Peyer's patch (tissue), 4 donors: ENCODE measurements at places on chromosomes 7 and 10.
A peak's percentile ranks its signal among the peaks of the same experiment; 100 is the strongest.

DNA sequence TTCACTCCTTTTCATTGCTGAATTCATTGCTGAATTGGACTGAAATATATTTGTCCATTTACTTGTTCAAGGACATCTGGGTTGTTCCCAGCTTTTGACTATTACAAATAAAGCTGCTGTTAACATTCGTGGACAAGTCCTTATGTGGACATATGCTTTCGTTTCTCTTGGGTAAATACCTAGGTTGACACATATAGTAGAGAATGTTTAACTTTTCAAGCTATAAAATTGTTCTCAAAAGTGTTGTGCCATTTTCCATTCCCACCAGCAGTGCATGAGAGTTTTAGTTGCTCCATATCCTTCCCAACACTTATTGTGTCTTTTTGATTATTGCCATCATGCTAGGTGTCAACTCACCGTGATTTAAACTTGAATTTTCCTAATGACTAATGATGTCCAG is 17.5 kb upstream of the CPVL start:
- DNase-seq, result no peak

GRCh38 chr10:122746408-122746807 is 46.8 kb upstream of the C10orf120 start:
- no peak for DNase-seq

GRCh38 chr7:137985897-137986251 is 16.0 kb downstream of the CREB3L2 start:
- DNase-seq, result no peak

- DNase-seq, result no peak
These were observed 283.4 kb downstream of the GRID1 start for GRCh38 chr10:86083206-86083605.

DNA sequence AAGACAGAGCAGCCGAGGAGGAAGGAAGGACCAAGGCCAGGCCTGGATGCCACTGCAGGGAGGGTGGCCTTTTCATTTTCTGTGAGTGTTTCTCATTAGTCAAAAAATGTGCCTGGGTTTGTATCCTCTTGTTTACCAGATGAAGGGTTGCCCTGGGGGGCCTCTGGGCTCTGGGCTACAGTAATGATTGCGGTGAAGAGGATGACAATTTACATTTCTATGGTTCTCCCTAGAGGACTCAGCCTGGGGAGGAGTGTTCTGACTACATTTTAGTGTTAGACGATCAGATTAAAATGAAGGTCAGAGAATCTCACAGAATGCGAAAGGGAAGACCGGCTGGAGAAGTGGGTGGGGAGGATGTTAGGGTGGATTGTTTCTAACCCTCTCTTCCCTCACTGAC is 108.0 kb upstream of the KMT2C start:
- no peak for DNase-seq

DNA sequence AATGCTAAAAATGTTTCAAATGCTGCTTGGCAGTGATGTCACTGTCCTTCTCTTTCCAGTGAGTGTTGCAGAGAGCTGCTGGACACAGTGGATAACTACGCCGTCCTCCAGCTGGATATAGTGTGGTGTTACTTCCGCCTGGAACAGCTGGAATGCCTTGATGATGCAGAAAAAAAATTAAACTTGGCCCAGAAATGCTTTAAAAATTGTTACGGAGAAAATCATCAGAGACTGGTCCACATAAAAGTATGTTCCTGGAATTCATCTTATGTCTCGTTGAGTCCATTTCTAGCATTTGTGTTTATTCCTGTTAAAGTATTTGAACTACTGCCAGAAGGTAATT is 25.2 kb downstream of the NUB1 start:
- DNase-seq, result no peak

DNA sequence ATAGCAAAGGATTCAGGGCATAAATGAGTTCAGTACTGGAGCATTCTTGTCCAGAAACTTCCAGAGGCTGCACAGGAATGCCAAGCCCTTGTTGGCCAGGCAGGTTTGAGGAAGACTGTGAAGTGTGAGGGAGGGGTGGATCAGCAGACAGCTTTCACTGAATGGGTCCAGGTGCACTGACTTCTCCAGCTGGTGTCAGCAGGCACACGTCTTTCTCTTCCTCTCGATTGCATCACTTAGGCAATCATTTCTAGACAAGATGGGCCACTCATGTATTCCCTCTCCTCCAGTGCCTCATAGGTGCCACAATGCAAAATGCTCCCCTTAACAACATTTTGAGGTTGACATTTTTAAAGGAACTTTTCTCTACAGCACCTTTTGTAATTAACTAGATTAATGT is 15.6 kb upstream of the PLEKHS1 start:
- peak; percentile 67 for DNase-seq

- DNase-seq, result no peak
These were observed 879.1 kb upstream of the C7orf33 start for GRCh38 chr7:147711447-147711846.

- no peak for DNase-seq
These were observed 19.8 kb upstream of the COL1A2 start for GRCh38 chr7:94374721-94375566.

DNA sequence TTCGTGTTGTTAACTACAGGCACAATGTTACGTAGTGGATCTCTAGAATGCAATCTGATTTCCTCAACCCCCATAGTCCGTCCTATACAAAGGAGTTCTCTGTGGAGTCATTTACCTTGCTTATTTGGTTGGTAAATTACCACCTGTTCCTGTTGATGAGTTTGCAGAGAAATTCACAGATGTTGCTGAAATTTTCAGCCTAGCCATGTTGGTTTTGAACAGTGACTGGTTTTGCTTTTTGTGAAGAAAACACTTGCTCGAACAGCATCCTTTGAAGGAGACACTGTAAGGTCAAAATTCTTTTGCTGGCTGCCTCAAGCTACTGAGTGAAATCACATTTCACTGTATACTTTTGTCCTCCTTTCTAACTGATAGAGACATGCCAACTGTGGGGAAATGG is 15.4 kb upstream of the PRKCQ start:
- no peak for DNase-seq

GRCh38 chr7:38409531-38409930 is 136.1 kb upstream of the TARP start:
- DNase-seq, result no peak

DNA sequence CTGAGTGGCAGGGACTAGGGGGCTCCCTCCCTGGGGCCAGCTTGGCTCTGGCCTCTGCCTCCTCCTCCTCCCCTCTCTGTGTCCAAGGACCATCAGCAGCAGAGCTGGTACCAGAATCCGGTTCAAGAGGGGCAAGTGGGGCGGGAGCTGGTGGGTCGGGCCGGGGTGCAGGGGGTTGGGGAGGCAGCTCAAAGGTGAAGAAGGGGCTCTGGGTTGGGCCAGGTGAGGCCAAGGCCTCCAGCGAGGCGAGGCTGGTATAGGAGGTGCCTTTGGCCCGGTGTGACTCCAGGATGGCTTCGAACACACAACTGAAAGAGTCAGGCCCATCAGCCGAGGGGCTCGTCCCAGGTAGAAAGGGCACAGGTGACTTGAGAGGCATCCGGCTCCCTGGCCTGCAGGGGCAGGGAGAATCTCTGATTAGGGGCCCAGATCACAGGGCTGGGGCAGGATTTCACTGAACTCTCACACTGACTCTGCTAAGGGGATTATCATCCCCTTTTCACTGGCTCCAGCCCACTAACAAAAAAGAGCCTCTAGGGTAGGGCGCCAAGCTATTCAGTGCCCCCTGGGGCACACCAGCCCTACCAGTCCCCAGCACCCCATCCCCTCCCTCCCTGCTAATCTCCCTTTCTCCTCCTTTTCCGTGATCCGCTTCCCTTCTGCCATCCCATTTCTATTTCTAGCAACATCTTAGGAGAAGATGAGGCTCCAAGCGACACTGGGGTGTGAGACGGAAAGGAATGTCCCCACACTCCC is 4.6 kb downstream of the PSD start:
- no peak for DNase-seq

GRCh38 chr7:149859876-149860275 is 13.9 kb upstream of the ATP6V0E2 start:
- no peak for DNase-seq

DNA sequence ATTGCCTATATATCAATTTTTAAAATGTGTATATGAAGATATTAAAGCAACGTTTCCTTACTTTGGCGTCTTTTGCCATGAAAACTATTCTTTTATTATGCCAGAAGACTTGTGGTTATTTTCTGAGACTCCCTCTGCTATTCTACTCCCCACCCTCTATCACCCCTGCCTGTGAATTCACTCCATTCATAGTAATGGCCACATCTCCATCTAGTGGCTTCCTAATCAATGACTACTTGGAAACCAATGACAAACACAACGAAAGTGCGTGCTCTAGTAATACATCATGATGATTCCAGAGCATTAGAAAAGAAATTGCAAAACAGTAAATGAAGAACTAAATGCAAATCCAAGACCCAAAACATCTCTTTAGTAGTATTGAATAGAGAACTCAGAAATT is 186.7 kb upstream of the HGF start:
- no peak for DNase-seq

GRCh38 chr7:46164629-46165028 is 243.6 kb upstream of the IGFBP3 start:
- no peak for DNase-seq

- DNase-seq, result no peak
These were observed 217.6 kb upstream of the TCF7L2 start for GRCh38 chr10:112732277-112732921.

DNA sequence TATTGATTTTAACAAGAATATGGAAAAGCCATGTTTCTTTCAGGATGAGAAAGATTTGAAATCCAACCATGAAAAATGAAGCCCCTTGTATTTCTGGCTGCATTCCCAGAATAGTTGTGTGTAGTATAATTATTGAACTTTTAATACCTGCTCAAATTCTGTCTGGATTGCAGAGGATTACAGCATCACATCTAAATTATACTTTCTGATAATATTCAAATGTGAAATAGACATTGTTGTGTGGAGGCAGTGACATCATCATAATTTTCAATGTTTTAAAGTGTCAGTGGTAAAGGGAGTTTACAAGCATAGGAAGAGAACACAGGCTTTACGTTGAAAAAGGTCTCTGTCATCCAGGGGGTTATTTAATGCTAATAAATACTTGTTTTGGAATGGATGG is 93.4 kb downstream of the POLL start:
- DNase-seq, result no peak

GRCh38 chr10:28676968-28677887 is at the start of gene BAMBI:
Gene BAMBI, plus strand, starts transcription at chr10:28677521. Its CDS starts 377 bp downstream, at chr10:28677898.
- DNase-seq, result peak; percentile 95

DNA sequence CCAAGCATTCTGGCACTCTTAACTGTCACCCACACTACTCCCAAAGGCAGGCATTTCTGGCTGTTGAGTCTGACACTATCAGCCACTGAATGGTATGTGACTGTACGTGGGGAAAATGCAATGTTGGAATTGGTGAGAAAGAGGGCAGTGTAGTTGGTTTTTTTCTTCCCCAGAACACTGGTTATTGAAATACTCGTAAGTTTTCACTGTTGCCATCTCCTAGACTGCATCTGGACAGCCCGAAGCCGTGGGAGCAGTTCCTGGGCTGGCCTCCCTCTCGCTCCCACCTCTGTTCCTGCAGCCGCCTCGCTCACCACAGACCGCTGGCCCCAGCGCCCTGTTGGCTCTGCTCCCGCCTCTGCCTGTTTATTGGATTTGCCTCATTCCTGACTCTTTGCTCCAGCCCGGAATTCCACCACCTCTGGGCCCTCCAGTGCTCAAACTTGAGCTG is 5.7 kb downstream of the PLCE1 start:
- peak; percentile 57 for DNase-seq

- DNase-seq, result no peak
These were observed 70.5 kb upstream of the ABCB5 start for GRCh38 chr7:20545016-20545415.

GRCh38 chr10:48461623-48462481 is 143.0 kb downstream of the ARHGAP22 start:
- DNase-seq, result no peak

DNA sequence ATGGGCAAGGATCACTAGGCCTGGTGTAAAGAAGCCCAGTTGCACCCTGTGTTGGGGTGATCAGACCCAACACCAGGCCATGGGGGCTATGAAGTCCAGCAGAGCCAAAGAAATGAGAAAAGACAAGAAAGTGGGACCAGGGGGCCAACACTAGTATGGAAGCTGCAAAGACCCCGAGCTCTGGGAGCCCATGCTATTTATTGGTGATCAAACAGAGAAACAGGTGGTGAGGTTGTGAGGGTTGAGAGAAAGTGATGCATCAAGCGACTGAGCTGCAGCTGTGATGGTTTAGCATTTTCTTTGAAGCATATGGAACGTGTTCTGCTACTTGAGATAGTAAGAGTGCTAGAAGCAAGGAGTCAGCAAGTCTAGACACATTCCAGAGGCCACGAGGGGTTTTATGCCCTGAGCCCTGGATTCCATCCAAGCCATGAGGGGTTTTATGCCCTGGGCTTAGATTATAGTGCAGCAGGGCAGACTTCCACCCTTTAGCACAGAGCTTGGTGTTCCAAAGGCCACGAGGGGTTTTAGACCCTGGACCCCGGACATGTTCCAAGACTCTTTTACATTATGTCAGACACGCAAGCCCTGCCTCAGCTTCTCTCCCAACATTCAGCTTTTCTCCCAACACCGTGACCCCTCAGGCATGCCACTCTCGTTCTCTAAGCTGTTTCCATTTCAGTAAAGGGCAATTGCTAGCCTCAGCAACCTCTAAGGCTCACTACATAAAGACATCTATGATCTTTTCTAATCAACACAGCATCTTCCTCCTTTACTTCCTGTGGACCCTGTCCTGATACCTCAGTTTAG is 43.1 kb upstream of the GPAM start:
- no peak for DNase-seq

- no peak for DNase-seq
These were observed 11.2 kb downstream of the RPA3 start for GRCh38 chr7:7707246-7707645.

DNA sequence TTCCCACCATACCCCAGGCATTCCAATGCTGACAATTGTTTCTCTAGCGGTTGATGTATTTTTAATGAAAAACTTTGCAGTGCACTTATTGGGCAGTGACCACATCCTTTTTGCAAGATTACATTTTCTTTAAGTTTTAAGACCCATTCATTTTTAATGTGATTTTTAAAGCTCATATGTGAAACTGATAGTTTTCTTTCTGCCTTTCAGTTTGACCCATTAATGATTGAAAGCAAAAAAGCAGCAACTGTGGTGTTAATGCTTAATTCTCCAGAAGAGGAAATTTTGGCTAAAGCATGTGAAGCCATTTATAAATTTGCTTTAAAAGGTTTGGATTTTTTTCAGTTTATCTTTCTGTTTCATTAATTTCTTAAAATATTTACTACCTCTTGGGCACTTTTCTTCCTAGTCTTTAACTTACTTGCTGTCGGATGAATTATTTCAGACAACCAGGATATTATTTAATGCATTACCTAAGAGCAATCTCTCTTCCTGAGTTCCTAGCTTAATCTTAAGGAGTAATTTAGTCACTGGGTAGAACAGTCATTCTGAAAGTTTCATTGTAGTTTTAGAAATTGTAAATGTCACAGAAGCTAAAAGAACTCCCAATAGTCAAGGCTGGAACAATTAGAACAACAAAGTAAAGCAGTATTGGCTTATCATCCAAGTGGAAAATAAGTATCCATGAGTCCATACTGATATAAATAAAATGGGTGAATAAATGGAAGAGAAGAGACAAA is 18.3 kb downstream of the ARMC3 start:
- no peak for DNase-seq

- DNase-seq, result no peak
These were observed 264.5 kb upstream of the SEMA3C start for GRCh38 chr7:81183326-81183725.

GRCh38 chr10:52488606-52489485 is 174.8 kb downstream of the DKK1 start:
- DNase-seq, result no peak

- peak; percentile 55 for DNase-seq
These were observed at the start of gene PIK3CG for GRCh38 chr7:106865130-106866041. Gene PIK3CG, plus strand, starts transcription at chr7:106865282. Its CDS starts 2,280 bp downstream, at chr7:106867562.

GRCh38 chr7:49522111-49522510 is 251.3 kb upstream of the VWC2 start:
- DNase-seq, result no peak
